Adrenal gland (tissue), 19 donors: ENCODE measurements at places on chromosomes 7 and 10. TPM values are rescaled to one million over a fixed set of nuclear protein-coding genes. Genes with fewer than 3 reads are reported as not detected.

GRCh38 chr7:77537778-77538280 lies 734 bp downstream of the PTPN12 start:
- DNase-seq: peak; percentile 55

DNA sequence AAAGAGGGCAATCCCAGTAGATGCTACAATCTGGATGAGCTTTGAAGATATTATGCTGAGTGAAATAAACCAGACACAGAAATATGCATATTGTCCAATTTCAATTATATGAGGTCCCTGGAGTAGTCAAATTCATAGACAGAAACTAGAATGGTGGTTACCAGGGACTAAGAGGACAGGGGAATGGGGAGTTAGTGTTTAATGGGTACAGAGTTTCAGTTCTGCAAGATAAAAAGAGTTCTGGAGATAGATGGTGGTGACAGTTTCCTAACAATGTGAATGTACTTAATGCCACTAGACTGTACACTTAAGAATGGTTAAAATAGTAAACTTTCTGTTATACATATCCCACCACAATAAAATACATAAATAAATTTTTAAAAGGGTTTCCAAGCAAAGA lies 236.6 kb downstream of the ELMO1 start:
- DNase-seq: no peak

GRCh38 chr7:18495412-18496340 lies at the start of gene HDAC9:
HDAC9 (plus strand) TSS chr7:18495749; CDS start chr7:18496303, 554 bp downstream.
- peak; percentile 65 for DNase-seq

- DNase-seq: no peak
Observed at GRCh38 chr10:110664483-110665420, 20.6 kb downstream of the RBM20 start.

GRCh38 chr7:151896086-151896485 lies 19.2 kb upstream of the PRKAG2 start:
- peak; percentile 48 for DNase-seq

- no peak for DNase-seq
Observed at GRCh38 chr7:140212100-140212881, 35.5 kb upstream of the KDM7A start.

- DNase-seq: peak; percentile 80
Observed at GRCh38 chr10:73110345-73110849, at the start of gene NUDT13. NUDT13 (plus strand) TSS chr10:73110455; CDS start chr10:73114366, 3,911 bp downstream.

DNA sequence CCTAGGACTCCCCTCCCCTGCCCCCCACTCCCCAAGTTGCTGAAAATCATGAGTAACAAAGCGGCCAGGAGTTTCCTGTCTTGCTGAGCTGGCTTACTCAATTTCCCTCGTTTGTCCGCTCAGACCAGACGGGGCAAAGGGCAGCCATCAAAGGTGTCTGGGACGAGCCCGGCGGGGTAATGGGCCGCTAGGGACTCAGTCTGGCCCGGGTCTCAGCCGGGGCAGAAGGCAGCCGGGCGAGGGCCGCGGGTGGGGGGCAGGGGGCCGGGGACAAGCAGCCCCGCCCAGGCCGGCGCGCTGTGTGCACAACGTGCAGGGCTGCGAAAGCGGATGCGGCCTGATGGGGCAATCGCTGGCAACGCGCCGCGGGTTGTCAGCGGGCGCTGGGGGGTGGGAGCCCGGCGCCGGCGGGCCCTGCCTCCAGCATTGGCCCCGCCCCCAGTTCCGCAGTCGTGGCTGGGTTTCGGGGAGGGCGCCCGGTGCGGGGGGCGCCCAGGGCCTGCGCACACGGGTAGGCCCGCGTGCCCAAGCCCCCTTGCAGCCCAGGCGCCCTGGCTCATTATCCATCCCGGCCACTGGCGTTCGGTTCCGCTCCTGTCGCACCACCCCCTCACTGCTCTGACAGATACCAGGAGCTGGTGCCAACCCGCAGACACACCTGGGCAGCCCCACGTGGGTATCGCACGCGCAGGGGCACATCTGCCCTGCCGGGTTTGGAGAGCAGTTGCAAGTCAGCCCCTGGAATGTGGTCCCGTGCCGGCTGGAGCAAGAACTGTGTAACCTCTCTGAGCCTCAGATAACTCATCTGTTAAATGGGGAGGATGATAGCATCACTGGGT lies 35.1 kb downstream of the DNAJB12 start:
- DNase-seq: peak; percentile 92

GRCh38 chr7:32259931-32260596 lies 189.9 kb upstream of the PDE1C start:
- DNase-seq: no peak

DNA sequence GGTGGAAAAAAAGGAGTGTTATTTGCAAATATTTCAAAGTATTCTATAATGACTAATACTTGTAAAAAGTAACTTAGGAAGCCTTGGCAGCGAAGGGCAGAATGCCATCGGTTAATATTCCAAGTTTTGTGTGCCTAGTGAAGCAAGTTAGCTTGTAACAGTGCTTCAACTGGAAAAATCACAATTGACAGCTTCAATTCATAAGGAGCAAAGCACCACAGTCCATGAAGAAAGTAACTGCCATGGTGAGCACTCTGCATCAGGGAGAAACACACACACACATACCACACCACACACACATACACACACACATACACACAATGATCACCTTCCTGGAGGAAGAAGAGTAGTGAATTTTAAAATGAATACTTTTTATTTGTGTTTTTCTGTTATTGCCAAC lies 298.3 kb downstream of the CNTNAP2 start:
- DNase-seq: no peak

- no peak for DNase-seq
Observed at GRCh38 chr10:124010563-124011131, 82.8 kb downstream of the CHST15 start.

GNAI1 gene
- 92.8 TPM for polyA plus RNA-seq

GHRHR gene
- polyA plus RNA-seq: 0.68 TPM

NEURL1 gene
- polyA plus RNA-seq: 1.0 TPM

HOXA10 gene
- 3.8 TPM for polyA plus RNA-seq

EMX2 gene
- 0.33 TPM for polyA plus RNA-seq

FAM13C gene
- polyA plus RNA-seq: 13.8 TPM
